ENCODE measurements at places on chromosomes 4 and X.

DNA sequence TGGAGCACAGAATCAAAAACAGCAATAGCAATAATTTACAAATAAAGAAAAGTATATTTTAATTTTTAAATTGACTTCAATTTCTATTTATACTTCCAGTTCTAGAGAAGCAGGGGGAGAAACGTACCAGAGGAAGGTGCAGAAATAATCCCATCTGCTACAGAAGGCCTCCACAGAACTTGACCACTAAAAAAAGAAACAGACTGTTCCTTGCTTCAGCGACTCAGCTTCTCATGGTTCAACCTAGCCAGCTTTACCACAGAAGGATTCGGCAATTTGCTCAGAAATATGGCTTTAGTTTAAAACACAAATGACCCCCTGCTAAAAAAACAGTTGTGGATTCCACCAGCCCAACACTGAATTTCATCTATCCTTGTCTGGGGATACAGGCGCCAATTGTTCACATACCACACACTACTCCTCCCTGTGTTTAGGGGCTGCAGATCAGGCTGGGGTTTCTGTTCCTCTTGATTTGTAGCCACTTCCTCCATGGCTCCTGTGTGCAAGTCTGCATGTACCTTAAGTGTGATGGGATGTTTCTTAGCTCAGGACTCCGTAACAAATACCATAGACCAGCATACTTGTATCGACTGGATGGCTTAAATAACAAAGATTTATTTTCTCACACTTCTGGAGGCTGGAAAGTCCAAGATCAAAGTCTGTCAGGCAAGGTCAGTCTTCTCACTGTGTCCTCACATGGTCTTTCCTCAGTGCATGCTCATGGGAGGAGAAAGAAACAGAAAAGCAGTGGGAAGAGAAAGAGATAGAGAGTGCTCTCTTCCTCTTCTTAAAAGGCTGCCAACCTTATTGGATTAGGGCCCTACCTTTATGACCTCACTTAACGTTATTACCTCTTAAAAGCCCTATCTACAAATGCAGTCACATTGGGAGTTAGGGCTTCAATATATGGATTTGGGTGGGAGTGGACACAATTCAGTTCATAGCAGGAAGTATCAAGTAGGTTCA, 79.1 kb downstream of the AMOT start:
- no peak for DNase-seq

GRCh38 chr4:11768251-11768972, 339.7 kb upstream of the HS3ST1 start:
- DNase-seq, result peak; percentile 26

- no peak for DNase-seq
Measured at GRCh38 chr4:138200236-138200590, 41.9 kb downstream of the SLC7A11 start.

DNA sequence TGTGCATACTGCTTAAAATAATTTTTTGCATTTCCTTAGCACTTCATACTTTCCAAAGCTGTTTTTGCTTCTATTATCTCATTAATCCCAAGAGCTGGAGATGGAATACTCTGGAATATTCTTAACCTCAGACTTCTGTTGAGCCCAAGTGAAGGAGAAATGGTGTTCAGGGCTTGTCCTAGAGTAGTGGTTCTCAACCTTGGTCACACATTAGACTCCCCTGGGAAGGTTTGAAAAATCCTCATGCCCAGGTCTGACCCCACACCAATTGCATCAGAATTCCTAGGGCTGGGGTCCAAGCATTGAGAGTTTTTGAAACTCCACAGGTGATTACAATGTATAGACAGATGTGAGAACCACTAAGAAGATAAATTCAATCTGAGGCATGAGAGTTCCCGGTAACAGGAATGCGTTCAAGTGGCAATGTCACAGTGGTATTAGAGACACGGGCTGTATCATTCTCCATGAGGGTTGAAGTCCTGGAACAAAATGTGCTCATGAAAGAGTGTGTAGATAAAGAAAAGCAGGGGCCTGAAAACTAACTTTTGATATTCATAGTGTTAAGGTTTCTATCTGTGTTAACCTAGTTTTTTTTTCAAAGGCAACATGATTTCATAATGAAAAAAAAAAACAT, 47.9 kb downstream of the AWAT2 start:
- no peak for DNase-seq
